ENCODE measurements at places on chromosomes 13 and 19. TPM values are rescaled to one million over a fixed set of nuclear protein-coding genes. Genes with fewer than 3 reads are reported as not detected.

GRCh38 chr13:112966776-112967175 lies 2.2 kb upstream of the MCF2L start:
- no peak overlapping the region for H3K4me3 ChIP-seq
- DNase-seq: no peak
- 0 out of 2 replicates have a peak, but pooled peaks cover 4% of the 10 kb centered on the region for H3K27me3 ChIP-seq

Gene FXYD3
- not detected for total RNA-seq

GRCh38 chr19:46494146-46494940 lies 1.3 kb downstream of the PNMA8B start:
- peaks cover 25% of the 10 kb centered on the region for H3K4me1 ChIP-seq
- peak overlapping the region; percentile 76 for H3K4me3 ChIP-seq
- peak; percentile 45 for DNase-seq

DNA sequence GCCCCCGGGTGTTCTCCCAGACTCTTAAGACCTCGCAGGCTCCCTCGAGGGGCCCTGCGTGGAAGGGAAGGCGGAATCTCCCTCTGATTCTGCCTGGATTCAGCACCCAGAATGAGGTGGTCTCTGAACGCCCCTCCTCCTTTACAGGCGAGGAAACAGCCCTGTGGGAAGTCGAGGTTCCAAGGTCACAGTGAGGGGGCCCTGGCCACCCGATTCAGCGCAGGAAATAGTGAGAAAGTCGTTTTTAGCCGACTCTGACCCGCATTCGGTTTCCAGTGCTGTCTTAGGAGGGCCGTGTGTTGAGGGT lies 1.1 kb downstream of the BSG start:
- H3K4me1 ChIP-seq: peaks cover 18% of the 10 kb centered on the region
- no peaks in the 10 kb centered on the region for H3K36me3 ChIP-seq
- DNase-seq: peak; percentile 9
- peak overlapping the region; percentile 96 for H3K4me3 ChIP-seq

DNA sequence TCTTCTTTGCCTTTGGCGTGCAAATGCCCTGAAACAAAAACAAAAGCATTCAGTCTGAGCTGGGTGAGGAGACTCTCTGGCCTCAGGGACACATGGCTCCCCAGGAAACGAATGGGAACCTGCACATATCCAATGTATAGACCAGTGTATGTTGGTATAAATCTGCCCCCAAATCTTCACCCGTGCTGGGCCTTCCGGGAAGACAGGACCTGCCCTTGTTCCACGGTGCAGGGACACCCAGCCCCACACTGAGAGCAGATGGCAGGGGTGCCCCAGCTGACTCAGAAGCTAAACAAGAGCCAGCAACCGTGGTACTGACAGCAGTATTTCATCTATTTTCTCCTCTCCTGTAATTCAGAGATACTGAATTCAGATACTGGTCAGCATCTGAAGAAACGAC lies 42.4 kb downstream of the CARS2 start:
- DNase-seq: no peak
- no peak overlapping the region for H3K4me3 ChIP-seq
- H3K27ac ChIP-seq: no peak overlapping the region
- H3K4me1 ChIP-seq: no peaks in the 10 kb centered on the region
- H3K27me3 ChIP-seq: no peaks in the 10 kb centered on the region

Gene TEX26
- not detected for total RNA-seq

- H3K4me3 ChIP-seq: peak within 1 kb of the TSS; percentile 98
- DNase-seq: peak; percentile 57
- peaks cover 15% of the 10 kb centered on the region for H3K4me1 ChIP-seq
- H3K36me3 ChIP-seq: no peaks in the 10 kb centered on the region
These were observed at the start of gene PRR19 for GRCh38 chr19:42301646-42302203. PRR19 (plus strand) TSS chr19:42302132; CDS start chr19:42309585, 7,453 bp downstream.

GRCh38 chr13:77489566-77490337 lies 45.8 kb upstream of the SCEL start:
- H3K4me3 ChIP-seq: no peak overlapping the region
- no peak overlapping the region for H3K27ac ChIP-seq
- H3K27me3 ChIP-seq: no peaks in the 10 kb centered on the region

Gene ACP5
- 12.4 TPM for total RNA-seq

Gene ERICH6B
- total RNA-seq: not detected

Gene ZNF490
- total RNA-seq: 8.5 TPM

DNA sequence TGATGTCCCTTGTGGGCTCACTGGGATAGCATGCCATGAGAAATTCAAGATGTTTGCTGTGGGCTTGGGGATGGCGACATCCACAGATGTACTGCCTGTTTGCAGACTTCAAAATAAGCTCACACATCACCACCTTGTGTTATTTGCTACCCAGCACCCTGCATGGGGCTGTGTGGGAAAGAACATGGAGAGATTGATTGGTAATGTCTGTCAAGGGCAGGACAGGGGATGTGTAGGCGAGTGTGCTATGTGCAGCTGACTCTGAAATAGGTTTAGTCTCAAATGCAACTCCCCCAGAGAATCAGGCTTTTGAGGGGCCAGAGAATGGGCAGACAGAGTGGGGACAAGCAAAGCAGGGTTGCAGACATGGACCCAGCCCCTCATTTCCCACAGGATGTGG lies 24.7 kb downstream of the PNPLA6 start:
- no peak for DNase-seq
- no peaks in the 10 kb centered on the region for H3K4me1 ChIP-seq
- H3K36me3 ChIP-seq: peaks cover 8% of the 10 kb centered on the region
- no peak overlapping the region for H3K4me3 ChIP-seq

GRCh38 chr19:38867171-38867780 lies 10.8 kb downstream of the RINL start:
- no peak overlapping the region for H3K27ac ChIP-seq
- DNase-seq: no peak

GRCh38 chr19:9139609-9140158 lies 513 bp upstream of the ZNF317 start:
- no peaks in the 10 kb centered on the region for H3K27me3 ChIP-seq
- no peaks in the 10 kb centered on the region for H3K36me3 ChIP-seq
- H3K27ac ChIP-seq: no peak overlapping the region
- DNase-seq: no peak

- DNase-seq: no peak
- H3K36me3 ChIP-seq: no peaks in the 10 kb centered on the region
- H3K27me3 ChIP-seq: peaks cover 5% of the 10 kb centered on the region
- no peak overlapping the region for H3K27ac ChIP-seq
These were observed 10.2 kb downstream of the TICAM1 start for GRCh38 chr19:4821265-4821664.

GRCh38 chr13:25847145-25847544 lies 204.7 kb downstream of the SHISA2 start:
- peaks cover 18% of the 10 kb centered on the region for H3K4me1 ChIP-seq
- H3K4me3 ChIP-seq: no peak overlapping the region
- no peaks in the 10 kb centered on the region for H3K27me3 ChIP-seq
- no peaks in the 10 kb centered on the region for H3K36me3 ChIP-seq

DNA sequence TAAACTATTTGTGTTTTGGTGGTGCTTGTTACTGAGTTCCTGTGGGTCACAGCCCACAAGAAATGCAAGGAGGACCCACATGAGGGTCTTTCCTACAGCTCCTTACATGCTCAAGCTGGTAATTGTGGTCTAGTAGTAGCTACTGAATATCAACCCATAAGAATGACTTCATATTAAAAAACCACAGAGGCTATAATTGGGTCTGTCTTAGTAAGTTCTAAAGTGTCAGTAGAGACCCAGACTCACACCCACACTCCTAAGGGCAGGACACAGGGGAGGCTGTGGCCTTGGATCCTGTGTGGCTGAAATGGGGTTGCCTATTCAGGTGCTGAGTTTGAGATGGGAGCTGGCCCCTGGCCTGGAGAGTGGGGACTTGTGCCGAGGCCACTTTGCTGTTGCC lies 19.6 kb downstream of the TFDP1 start:
- no peak for DNase-seq
- no peak overlapping the region for H3K27ac ChIP-seq
- no peak overlapping the region for H3K4me3 ChIP-seq
- no peaks in the 10 kb centered on the region for H3K27me3 ChIP-seq

DNA sequence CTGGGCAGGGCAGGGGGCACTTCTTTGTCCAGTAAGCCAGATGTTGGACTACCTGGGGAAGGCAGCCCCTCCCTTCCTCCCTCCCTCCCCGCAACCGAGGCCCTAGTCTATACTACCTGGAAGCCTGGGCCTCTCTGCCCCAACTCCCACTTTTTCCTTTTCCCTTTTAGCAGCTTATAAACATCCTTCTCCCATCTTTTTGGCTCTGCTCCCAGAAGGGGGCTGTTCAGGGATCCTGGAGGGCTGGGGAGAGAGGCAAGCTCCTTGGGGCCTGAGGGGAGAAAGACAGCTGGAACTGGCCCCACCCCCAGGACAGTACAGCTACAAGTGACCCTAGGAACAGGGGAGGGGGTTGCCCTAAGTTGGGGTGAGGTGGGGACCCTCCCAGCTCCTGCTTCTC lies 44.9 kb downstream of the LYL1 start:
- peaks cover 74% of the 10 kb centered on the region for H3K4me1 ChIP-seq
- no peaks in the 10 kb centered on the region for H3K36me3 ChIP-seq
- no peak for DNase-seq
- no peak overlapping the region for H3K4me3 ChIP-seq

DNA sequence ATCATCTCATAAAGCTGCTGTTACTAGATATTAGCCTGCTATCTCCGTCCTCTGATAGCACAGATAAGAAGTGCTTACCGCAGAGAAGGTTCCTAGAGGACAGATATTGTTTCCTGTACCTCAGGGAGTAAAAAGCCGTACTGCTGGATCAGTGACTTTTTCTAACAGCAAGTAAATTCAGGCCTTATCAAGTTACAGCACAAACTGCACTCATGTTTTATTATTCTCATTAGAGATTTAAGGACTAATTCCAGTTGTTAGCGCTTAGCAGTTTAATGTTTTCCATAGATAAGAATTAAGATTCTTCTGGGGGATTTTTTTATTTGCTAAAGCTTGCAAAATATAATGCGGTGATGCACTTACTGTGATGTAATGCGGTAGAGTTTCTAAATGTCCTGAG lies 119.0 kb upstream of the OBI1 start:
- no peaks in the 10 kb centered on the region for H3K36me3 ChIP-seq
- no peaks in the 10 kb centered on the region for H3K27me3 ChIP-seq
- no peak for DNase-seq
- no peak overlapping the region for H3K27ac ChIP-seq
- H3K4me1 ChIP-seq: no peaks in the 10 kb centered on the region
- H3K4me3 ChIP-seq: no peak overlapping the region

DNA sequence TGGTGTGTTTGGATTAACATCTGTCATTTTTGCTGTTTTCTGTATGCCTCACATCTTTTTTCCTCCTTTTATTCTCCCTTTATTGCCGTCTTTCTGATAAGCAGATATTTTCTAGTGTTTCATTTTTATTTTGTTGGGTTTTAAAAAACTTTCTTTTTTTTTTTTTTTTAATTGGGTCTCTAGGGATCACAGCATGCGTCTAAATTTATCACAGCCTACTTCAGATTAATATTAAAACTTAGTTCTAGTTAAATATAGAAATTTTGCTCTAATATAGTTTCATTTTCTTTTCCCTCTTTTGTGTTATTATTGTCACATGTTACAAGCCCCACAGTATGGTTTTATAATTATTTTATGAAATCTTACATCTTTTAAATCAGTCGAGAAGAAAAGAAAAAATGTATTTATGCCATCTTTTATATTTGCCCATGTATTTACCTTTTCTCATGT lies 52.7 kb downstream of the SIPA1L3 start:
- H3K27ac ChIP-seq: no peak overlapping the region
- H3K4me3 ChIP-seq: no peak overlapping the region
- H3K4me1 ChIP-seq: no peaks in the 10 kb centered on the region
- no peaks in the 10 kb centered on the region for H3K27me3 ChIP-seq
- DNase-seq: no peak

DNA sequence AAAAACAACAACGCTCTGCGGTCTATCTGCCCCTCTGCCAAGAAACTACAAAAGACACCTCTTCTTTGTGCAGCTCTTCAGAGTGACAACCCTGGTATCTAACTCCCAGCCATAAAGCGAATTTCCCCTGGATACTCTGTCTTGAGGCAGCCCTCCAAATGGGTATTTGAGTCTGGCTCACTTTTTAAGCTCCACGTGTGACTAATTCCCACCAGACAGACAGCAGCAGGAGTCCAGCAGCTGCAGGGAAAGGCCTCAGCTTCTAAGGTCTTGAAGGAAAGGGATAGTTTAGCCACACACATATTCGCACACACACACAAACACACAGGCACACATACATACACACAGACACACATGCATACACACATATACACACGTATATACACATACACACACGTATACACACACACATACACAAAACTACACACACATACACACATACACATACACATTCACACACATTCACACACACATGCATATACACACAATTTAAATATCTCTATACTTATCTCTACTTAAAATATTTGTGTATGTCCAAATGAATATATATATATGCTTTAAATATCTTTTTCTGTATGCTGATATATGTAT lies 188.8 kb downstream of the TSHZ3 start:
- H3K4me1 ChIP-seq: no peaks in the 10 kb centered on the region
- H3K27ac ChIP-seq: no peak overlapping the region
- H3K4me3 ChIP-seq: no peak overlapping the region
- H3K36me3 ChIP-seq: no peaks in the 10 kb centered on the region
- H3K27me3 ChIP-seq: no peaks in the 10 kb centered on the region

Gene FLT3LG
- 0.49 TPM for total RNA-seq

Gene ZNF729
- not detected for total RNA-seq

Gene NKG7
- total RNA-seq: not detected

GRCh38 chr13:77697217-77698103 lies at the start of gene SLAIN1:
SLAIN1 (plus strand) TSS chr13:77697687; CDS start chr13:77697914, 227 bp downstream.
- H3K4me3 ChIP-seq: peak within 1 kb of the TSS; percentile 85
- peak; percentile 94 for DNase-seq
- H3K27me3 ChIP-seq: no peaks in the 10 kb centered on the region
- H3K4me1 ChIP-seq: peaks cover 39% of the 10 kb centered on the region
- H3K36me3 ChIP-seq: no peaks in the 10 kb centered on the region

Gene WDR87
- total RNA-seq: not detected

GRCh38 chr19:2308114-2308556 lies at the start of gene LINGO3:
LINGO3 (minus strand) TSS chr19:2308154; CDS start chr19:2291776, 16,378 bp downstream.
- H3K4me3 ChIP-seq: peak within 1 kb of the TSS; percentile 58
- no peak within 1 kb of the TSS for H3K27ac ChIP-seq
- peaks cover 36% of the 10 kb centered on the region for H3K27me3 ChIP-seq
- no peak for DNase-seq
- H3K4me1 ChIP-seq: peaks cover under 1% of the 10 kb centered on the region

- H3K4me1 ChIP-seq: 0 out of 2 replicates have a peak, but pooled peaks cover 2% of the 10 kb centered on the region
- no peaks in the 10 kb centered on the region for H3K27me3 ChIP-seq
- no peak overlapping the region for H3K27ac ChIP-seq
- no peaks in the 10 kb centered on the region for H3K36me3 ChIP-seq
- H3K4me3 ChIP-seq: no peak overlapping the region
These were observed 113.6 kb upstream of the PCDH9 start for GRCh38 chr13:67343777-67344176.

DNA sequence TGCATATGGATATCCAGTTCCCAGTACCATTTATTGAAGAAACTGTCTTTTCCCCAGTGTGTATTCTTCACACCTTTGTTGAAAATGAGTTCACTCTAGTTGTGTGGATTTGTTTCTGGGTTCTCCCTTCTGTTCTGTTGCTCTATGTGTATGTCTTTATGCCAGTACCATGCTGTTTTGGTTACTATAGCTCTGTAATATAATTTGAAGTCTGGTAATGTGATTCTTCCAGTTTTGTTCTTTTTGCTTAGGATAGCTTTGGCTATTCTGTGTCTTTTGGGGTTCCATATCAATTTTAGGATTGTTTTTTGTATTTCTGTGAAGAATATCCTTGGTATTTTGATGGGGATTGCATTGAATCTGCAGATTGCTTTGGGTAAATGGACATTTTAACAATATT lies 35.2 kb downstream of the ZNF136 start:
- H3K4me1 ChIP-seq: no peaks in the 10 kb centered on the region
- H3K36me3 ChIP-seq: peaks cover 6% of the 10 kb centered on the region
- no peaks in the 10 kb centered on the region for H3K27me3 ChIP-seq
- DNase-seq: no peak
- H3K27ac ChIP-seq: no peak overlapping the region

Data from GM23338 (cell line).